ENCODE measurements at places on chromosomes 3 and 15.

GRCh38 chr15:83262594-83263315, 21.7 kb downstream of the BNC1 start:
- DNase-seq: no peak

DNA sequence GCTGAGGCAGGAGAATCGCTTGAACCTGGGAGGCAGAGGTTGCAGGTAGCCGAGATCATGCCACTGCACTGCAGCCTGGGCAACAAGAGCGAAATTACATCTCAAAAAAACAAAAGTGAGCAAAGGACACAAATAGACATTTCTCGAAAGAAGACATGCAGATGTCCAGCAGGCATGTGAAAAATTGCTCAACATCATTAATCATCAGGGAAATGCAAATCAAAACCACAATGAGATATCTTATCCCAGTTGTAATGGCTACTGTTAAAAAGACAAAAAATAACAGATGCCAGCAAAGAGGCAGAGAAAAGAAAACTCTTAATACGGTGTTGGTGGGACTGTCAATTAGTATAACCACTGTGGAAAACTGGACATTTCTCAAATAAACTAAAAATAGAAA, 20.9 kb downstream of the ASB7 start:
- DNase-seq: no peak

DNA sequence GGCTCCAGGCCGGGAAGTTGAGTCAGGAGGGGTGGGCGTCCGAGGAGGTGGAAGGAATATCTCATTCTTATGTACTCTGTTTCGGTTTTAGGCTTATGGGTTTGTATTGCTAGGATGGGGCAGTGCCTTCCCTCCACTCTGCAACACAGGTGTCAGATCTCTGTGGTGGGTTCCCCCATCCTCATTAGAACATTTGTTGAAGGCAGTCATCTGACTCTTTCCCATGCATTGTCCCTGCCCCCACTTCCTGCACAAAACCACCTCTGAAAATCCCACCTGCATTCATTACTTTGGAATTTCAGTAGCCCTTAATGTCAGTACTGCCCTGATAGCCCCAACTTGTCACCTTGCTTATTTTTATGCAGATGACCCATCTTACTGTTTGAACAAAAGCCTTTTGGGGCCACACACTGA, 29.5 kb downstream of the GYG1 start:
- no peak for DNase-seq

- DNase-seq: peak; percentile 79
Observed at GRCh38 chr3:133547432-133548041, 25.9 kb upstream of the CDV3 start.

DNA sequence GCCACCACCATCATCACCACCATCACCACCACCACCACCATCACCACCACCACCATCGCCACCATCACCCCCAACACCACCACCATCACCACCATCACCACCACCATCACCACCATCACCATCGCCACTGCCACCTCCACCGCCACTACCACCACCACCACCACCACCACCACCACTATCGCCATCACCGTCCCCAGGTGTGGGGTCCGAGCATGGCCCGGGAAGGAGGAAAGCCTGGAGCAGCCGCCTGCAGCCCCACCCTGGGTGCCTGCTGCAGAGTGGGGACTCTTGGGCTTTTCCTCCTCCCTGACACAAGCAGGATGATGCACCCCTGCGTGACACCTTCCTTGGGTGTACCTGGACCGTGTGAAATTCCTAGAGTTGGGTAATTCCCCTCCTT, 43.9 kb downstream of the MUC4 start:
- DNase-seq: no peak

DNA sequence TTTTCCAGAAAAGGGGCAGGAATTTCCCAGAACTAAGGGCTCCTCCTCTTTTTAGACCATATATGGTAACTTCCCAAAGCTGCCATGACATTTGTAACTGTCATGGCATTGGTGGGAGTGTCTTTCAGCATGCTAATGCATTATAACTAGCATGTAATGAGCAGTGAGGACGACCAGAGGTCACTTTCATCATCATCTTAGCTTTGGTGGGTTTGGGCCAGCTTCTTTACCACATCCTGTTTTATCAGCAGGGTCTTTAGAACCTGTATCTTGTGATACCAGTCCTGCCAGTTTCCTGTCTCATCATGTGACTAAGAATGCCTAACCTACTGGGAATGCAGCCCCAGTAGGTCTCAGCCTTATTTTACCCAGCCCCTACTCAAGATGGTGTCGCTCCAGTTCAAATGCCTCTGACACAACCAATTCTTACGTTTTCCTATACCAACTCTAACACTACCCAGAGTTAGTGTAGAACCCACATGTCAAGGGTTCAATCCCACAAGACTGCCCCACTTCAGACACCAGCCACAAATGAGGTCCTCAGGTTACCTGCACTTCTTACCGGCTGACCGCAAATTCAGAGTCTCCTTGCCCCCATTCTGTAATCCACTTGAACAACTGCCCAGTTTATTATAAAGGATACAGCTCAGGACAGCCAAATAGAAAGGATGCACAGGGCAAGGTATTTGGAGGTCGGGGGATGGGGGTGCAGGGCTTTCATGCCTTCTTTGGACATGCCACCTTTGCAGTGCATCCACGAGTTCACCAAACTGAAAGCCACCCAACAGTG, 17.7 kb downstream of the FOXB1 start:
- DNase-seq: no peak

DNA sequence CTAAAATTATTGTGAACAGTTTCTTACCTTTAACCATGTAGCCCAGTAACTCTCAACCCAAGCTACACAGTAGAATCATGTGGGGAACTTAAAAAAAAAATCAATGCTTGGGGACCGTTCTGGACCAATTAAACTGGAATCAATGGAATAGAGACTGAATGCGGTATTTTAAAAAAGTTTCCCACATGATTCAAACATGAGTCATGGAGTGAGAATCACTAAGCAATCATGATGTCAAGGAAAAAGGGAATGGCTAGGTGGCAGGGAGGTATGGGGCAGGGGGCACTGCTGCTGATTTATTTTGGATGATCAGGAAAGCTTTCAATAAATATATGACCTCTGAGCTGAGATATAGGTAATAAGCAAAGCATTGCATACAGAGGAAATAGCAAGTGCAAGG, 250.5 kb upstream of the RORA start:
- no peak for DNase-seq

DNA sequence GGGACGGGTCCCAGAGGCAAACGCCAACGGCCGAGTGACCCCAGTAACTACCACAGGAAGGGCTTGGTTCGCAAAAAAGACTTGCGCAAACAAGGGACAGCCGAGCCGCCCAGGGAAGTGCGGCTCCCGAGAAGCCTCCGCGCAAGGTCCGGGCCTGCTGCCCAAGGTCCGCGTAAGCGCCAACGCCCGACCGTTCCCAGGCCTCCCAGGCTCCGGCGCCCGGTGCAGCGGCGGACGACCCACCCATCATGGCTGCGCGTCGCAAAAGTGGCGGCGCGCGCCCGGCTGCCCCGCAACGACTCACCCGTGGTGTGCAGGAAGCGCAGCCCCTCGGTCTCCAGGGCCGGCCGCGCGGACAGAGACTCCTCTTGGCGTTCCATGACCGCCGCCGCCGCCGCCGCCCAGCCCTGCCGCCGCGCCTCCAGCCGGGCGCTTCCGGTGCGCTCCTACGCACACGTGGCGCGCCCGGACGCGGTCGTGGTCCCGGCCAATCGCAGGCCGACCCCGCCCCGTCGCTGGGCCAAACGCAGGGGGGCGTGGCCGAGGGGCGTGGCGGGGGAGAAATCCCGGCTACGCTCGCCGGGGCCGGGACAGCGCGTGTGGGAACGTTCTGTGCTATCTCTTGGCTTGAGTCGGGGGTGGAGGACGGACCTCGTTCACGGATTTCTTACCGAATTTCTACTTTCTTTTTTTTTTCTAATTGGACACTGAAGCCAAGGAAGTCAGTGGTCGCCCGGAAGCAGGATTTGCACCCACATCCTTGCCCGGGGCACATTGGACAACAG, at the start of gene SELENOS:
Gene SELENOS, minus strand, starts transcription at position 448 of the 785 bp plus-strand sequence. Its CDS starts 68 bp downstream, at position 380.
- peak; percentile 98 for DNase-seq

- DNase-seq: peak; percentile 6
Observed at GRCh38 chr3:117036259-117036799, 326.8 kb downstream of the TUSC7 start.
